ENCODE measurements at places on chromosomes 6 and 20.

DNA sequence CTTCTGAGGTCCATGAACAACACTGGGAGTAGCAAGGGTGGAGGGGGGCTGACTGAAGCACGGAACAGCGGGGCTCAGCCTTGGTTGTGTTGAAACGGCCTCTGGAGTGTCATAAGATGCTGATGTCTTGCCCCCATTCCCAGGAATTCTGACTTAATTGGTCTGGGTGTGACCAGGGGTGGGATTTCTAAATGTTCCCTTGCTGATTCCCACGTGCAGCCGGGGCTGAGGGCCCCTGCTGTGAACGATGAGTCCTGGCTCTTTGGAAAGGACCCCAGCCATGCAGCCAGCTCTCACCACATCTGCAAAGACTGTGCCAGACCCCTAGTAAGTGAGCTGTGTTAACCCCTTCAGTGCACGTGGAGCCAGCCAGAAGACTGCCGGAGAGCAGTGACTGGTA is 28.6 kb upstream of the FAM50B start:
- no peak for DNase-seq

DNA sequence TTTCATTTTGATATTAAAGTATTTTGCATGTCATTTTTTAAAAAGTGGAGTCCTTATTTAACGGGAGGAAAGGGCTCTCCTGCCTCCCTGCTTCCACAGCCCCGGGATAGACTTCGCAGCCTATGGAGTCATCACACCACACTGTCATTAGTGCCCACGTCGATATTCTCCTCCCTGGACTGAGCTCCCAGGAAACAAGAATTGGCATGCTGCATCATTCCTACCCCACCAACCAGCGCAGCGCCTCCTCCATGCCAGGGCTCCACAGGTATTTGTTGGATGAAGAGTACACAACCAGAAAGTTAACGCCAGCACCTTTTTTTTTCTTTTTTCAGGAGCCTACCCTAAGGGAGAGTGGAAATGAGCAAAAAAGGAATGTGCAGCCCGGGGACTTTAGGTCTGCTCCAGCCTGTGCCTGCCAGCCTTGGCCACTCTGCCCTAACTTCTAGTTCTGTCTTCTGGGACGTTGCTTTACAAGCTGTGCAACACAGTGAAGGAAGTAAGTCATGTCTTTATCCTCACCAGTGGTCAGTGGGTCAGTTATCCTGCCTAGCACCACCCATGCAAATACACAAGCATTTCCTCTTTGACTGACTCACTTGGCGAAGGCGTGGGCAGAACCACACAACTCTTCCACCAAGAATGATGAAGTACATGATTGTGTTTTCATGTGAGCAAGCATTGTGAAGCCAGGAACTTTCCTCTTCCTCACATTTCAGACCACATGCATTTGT is 180.7 kb upstream of the UST start:
- DNase-seq = peak; percentile 40

DNA sequence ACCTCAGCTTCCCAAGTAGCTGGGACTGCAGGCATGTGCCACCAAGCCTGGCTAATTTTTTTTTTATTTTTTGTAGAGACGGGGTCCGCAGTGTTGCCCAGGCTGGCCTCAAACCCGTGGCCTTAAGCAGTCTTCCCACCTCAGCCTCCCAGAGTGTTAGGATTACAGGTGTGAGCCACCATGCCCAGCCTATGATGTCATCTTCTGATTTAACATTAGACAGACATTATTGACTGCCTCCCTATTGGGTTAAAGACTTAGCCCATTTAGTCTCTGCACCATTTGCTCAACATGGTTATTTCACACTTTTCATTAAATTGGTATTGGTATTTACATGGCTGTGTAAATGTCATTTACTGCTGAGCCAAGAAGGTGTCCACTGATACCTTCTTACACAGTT is 46.1 kb downstream of the DEK start:
- no peak for DNase-seq

DNA sequence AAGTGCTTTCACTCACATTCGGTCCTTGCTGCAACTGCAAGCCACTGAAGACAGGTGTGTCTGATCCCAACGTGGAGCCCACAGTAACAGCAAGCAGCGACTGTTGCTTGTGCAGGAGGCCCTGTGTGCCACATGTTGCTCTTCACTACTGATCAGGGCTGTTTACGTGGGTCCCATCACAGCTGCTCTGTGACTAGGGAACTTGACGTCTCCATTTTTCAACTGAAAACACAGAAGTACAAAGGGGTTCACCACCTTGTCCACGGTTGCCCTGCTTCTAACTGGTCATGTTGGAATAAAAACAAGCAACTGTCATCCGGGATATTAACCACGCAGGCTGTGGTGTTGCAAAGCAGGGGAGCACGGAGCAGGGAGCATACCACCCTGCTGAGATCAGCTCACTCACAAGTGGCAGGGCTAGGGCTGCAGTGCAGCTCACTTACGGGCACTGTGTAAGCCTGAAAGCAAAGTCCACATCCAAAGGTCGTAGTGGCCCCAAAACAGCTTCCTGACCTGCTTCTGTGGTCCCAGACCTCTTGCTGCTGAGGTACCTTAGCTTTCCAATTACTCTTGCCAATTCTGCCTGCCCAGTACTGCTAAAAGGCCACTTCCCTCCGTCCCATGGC is 105.8 kb upstream of the DUSP22 start:
- DNase-seq = no peak

DNA sequence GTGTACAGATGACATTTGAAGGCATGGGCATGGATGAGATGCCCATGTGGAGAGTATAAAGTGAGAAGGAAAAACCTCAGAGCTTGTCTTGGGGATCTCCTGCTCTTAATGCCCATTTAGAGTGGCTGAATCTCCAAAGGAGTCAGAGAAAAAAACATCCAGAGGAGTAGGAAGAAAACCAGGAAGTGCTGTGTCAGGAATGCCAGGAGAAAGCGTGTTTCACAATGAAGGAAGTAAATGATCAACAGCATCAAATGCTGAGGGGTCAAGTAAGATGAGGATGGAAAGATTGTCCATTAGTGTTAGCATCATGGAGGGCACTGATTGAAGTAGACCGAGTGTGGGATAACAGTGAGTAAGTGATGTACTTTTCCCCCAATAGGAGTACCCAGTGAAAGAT is 56.1 kb downstream of the FIG4 start:
- DNase-seq = no peak

- DNase-seq = no peak
Measured at GRCh38 chr6:54681267-54681666, 165.3 kb upstream of the FAM83B start.

- DNase-seq = peak; percentile 72
Measured at GRCh38 chr20:30811885-30812671, 445.4 kb upstream of the DEFB115 start.

DNA sequence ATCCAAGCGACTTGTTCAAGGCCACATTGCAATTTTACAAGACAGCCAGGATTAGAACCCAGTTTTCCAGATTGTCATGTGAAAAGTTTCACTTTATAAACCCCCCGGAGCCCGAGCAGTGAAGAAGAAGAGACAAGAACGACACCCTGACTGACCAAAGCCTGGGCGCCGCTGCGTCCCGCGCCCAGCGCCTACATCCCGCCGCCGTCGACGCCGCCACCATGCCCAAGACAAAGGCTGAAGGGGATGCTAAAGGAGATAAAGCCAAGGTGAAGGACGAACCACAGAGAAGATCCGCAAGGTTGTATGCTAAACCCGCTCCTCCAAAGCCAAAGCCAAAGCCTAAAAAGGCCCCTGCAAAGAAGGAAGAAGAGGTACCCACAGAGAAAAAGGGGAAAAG is 27.1 kb upstream of the GJA1 start:
- DNase-seq = no peak

GRCh38 chr6:112274774-112275173 is 20.4 kb upstream of the LAMA4 start:
- no peak for DNase-seq

DNA sequence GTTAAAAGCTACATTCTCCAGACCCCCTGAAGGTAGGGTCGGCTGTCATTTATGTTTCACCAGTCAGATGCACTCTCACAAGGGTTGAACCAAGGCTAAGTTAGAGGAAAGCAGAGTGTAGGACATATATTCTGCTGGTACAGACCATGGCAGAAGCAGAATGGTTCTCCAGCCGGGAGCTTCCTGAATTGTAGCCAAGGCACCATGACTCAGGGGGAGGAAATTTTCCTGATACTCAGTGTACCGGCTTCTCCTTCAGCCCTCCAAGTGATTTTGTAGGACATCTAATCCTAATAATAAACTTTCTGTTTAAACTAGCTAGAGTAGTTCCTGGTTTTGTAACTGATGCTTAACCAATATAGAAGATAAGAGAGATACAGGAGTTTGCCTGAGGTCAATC is 14.2 kb upstream of the SLPI start:
- no peak for DNase-seq

GRCh38 chr6:22605736-22606135 is 36.4 kb downstream of the HDGFL1 start:
- DNase-seq = no peak

GRCh38 chr20:1861347-1861976 is 33.7 kb upstream of the SIRPA start:
- DNase-seq = no peak

GRCh38 chr6:31888276-31889258 is 8.9 kb downstream of the EHMT2 start:
- peak; percentile 9 for DNase-seq

GRCh38 chr20:62603021-62603906 is 39.0 kb upstream of the SLCO4A1 start:
- DNase-seq = peak; percentile 98

DNA sequence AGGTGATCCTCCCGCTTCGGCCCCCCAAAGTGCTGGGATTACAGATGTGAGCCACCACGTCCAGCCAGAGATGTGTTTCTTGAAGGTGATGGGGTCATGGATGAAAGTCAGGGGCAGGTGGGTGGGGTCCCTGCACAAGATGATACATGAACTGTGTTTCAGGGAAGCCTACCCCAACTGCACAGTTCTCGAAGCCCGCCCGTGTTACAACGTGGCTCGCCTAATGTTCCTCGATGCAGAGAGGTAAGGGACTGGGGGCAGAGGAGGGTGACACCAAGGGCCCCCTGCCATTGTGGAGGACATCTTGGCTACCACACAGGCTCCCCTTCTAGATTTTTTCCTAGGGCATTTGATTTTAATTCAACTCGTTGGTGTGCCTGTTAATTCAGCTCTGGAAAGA is 11.9 kb upstream of the CAPN11 start:
- no peak for DNase-seq

DNA sequence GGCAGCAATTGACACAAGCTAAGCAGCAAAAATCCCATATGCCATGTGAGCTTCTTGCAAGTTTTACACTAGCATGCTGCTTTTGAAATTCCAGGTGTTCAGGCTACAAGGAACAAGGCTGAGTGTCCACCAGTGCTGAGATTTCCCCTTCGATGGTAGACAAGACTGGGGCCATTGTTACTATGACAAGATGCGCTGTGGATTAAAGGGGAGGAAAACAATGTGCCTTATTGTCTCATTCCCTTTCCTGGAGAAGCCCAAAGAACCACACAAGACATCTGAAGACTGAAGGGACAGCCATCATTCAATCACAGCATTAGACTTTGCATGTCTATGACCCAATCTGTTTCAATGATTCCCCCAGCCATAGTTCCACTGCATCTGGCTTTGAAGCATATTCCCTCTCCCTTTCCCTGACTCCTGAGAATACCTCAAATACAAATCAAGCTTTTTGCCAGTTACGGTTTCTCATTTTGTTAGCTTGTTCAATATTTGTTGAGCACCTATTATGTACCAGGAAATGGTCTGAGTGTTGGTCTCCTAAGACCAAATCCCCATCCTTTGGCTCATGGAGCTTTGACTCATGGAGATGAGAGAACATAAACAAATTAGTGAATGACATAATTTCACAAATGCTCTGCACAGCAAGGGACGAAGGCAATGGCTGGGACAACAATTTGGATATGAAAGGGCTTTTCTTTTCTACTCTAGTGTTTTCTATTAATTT is 23.4 kb upstream of the SCGN start:
- no peak for DNase-seq

GRCh38 chr6:74969591-74970267 is 236.1 kb downstream of the COL12A1 start:
- DNase-seq = no peak

DNA sequence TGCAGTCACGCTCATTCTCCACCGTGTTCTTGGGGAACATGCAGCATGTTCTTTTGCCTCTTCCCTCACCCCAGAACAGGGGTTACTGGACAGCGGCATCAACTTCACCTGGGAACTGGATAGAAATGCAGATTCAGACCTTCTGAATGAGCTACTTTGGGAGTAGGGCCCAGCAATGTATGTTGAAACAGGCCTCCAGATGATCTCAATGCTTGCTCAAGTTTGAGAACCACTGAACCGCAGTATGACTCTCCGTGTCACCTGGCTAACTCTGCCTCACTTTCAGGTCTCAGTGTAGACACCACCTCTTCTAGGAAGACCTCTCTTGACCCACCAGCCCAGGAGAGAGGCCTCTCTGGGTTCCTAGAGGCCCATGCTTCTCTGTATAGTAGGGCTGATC is 4.9 kb downstream of the TRIB3 start:
- no peak for DNase-seq

GRCh38 chr6:140436023-140436811 is 1061.8 kb upstream of the CITED2 start:
- no peak for DNase-seq

GRCh38 chr6:143513410-143513809 is 1.9 kb upstream of the FUCA2 start:
- DNase-seq = peak; percentile 17

GRCh38 chr6:159257846-159258245 is 88.6 kb downstream of the FNDC1 start:
- no peak for DNase-seq

GRCh38 chr20:59976156-59976782 is 18.0 kb downstream of the CDH26 start:
- no peak for DNase-seq

- no peak for DNase-seq
Measured at GRCh38 chr6:128370072-128370471, 150.3 kb downstream of the PTPRK start.

GRCh38 chr6:72783666-72784065 is 161.8 kb downstream of the KCNQ5 start:
- DNase-seq = no peak

DNA sequence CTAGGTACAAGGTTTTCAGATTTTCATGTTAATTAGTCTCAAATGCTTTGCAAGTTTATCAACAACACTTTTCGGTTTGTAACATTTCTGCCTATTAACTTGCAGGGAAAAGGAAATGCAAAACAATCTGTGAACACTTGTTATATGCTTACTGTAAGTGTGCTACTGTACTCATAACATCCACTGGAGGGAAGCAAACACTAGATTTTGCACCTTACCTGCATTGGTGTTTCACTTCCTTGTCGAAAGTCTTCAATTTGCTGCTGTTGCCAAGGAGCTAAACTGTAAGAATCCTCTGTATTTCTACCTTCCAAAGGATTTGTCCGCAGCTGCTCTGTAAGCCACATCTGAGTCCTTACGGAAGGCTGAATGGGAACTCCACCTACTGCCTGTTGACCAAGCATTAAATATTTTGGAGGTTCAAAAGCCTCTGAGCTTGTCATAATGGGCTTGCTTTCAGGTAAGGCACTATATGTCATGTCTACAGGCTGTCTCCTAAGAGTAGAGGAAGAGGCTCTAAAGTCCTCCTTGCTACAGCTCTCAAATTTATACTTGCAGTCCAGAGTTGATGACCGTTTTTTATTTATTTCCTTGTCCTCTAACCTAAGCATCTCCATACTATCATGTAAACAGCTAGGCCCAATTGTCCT is 17.3 kb downstream of the PLN start:
- peak; percentile 24 for DNase-seq

- no peak for DNase-seq
Measured at GRCh38 chr6:1039746-1040145, 272.2 kb upstream of the FOXQ1 start.

GRCh38 chr6:25489399-25489798 is 162.6 kb upstream of the SCGN start:
- no peak for DNase-seq

All from CD14-positive monocyte (primary cell).